ENCODE measurements at places on chromosomes 3 and 15.

DNA sequence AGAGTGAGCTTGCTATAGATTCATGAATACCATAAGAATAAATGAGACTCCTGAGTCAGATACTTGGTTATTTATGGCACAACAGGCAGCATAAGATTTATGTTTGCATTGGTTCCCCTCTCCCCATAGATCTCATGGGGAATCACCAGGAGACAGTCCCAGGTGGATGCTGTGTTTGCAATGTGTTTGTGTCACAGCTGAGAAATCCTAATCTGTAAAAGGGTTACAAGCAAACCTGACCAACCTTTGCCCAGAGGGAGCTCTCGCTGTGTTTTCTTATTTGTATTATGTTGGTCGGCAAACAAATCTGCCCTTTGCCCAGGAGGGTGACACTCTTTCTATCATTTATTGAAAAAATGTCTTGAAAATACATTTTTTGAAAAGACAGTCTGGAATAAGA, 236.2 kb downstream of the ZPLD1 start:
- DNase-seq, result no peak

- no peak for DNase-seq
Observed at GRCh38 chr3:21449738-21450137, 301.3 kb downstream of the ZNF385D start.

DNA sequence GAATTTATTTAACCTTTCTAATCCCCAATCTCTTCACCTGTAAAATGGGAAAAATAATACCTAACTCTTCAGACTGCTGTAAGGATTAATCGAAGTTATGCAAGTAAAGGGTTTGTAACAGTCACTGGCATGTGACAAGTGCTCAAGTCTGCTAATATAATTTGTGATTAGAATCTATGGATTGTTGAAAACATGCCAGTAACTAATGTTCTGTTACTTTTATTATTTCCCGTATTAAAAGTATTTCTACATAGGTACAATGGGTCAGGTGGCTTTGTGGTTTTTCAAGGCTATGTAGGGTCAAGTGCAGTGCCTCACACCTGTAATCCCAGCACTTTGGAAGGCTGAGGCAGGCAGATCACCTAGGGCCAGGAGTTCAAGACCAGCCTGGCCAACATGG, 29.4 kb downstream of the ULK4 start:
- no peak for DNase-seq

- no peak for DNase-seq
Observed at GRCh38 chr15:90151989-90152645, 49.0 kb upstream of the SEMA4B start.

DNA sequence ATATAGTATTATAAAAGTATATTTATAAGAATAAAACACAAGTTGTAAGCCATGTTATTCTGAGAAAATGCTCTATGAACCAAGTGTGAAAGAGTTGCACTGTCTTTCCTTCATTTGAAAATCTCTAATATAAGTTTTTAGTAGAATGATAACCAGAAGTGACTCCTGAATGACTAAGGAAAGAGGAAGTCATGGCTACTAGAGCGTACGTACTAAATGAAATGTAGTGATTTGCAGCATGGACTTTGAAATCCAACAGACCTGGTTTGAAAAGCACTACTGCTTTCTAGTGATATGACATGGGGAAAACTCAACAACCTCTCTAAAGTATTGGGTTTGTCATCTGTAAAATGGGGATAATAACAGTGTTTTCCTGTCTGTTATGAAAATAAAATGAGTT, 10.3 kb upstream of the DNAJC13 start:
- no peak for DNase-seq

- no peak for DNase-seq
Observed at GRCh38 chr15:42731461-42731860, 5.5 kb downstream of the CDAN1 start.

- DNase-seq, result no peak
Observed at GRCh38 chr3:77539677-77540076, 499.8 kb downstream of the ROBO2 start.

All from CD8-positive, alpha-beta memory T cell (primary cell).